Sigmoid colon (tissue), 7 donors: ENCODE measurements at places on chromosomes 6 and 20.

DNA sequence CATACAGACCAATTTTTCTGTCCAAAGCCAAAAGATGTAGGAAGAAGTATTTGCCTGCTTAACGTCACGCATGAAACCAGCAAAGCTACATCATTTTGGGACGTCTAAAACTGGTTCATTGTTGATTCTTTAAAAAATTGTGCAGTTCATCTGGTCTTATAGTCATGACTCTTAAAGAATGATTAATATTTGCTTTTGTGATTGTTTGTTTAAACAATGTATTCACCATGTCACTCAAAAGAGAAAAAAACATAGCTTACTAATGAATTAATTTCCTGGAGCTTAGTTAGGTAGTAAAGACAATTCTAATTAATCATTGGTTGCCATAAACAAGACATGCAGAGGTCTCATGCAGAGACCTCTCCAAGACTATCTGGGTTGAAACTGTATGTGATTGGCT, 157.3 kb downstream of the RPS12 start:
- no peak for DNase-seq

DNA sequence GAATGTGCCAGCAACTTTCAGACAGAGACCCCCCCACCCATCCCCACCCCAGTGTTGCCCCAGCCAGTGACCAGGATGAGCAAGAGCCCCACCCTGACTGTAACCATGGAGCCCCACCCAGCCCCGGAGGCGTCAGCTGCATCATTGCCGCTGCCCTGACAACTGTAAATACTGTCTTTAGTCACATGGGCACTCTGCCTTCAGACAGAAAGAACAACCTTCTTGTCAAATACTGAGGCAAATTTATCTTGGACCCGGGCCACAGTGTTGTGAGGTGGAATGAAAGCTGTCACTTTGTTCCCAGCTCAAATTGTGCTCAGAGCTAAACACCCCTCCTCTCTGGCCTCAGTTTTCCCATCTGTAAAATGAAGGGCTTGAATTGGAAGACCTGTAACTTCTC, 23.7 kb downstream of the MOCS3 start:
- no peak for DNase-seq

GRCh38 chr6:137271245-137272183, 52.3 kb upstream of the IFNGR1 start:
- DNase-seq, result no peak

DNA sequence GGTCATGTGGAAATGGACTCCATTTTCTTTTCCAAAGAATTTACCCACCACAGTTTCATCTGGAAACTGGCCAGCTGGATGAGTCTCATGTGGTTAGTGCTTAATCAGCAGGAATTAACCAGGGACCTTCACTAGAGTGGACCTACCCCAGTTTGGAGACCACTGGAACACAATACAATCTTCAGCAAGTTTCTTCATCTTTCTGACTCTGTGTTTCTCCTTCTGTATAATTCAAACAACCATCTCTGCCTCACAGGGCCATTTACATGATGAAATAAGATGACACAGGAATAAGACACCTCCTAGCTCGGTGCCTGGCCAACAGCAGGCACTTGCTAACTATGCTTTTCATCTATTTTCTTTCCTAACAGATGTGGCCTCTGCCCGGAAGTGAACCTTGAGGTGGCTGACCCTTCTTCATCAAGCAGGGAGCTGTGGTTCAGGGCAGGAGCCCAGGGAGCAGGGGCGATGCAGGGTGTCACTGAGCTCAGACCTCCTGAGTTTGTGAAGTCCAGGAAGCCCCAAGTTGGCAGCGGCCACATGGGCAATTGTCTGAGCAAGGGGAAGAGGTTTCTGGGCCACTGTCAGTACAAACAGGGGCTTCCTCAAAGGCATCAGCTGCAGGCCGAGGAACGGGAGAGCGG, 98.8 kb downstream of the SOD2 start:
- DNase-seq, result no peak

DNA sequence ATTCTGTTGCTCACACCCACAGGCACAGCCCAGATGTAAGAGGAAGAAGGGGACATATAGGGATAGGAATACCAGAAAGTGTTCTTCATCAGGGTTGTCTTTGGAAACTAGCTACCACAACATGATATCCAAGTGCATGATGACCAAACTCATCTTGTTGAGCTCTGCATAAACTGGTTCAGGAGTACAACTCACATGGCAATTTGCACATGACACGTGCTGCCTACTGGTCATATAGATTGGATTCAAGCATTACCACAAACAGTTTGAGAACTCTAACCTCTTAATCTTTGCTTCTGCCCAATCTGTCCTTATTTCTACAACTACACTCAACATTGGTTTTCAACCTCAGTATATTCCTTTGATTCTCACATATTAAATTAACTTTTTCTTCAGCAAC, 184.7 kb upstream of the PCSK2 start:
- no peak for DNase-seq
